ENCODE measurements at places on chromosomes 7 and 10.

DNA sequence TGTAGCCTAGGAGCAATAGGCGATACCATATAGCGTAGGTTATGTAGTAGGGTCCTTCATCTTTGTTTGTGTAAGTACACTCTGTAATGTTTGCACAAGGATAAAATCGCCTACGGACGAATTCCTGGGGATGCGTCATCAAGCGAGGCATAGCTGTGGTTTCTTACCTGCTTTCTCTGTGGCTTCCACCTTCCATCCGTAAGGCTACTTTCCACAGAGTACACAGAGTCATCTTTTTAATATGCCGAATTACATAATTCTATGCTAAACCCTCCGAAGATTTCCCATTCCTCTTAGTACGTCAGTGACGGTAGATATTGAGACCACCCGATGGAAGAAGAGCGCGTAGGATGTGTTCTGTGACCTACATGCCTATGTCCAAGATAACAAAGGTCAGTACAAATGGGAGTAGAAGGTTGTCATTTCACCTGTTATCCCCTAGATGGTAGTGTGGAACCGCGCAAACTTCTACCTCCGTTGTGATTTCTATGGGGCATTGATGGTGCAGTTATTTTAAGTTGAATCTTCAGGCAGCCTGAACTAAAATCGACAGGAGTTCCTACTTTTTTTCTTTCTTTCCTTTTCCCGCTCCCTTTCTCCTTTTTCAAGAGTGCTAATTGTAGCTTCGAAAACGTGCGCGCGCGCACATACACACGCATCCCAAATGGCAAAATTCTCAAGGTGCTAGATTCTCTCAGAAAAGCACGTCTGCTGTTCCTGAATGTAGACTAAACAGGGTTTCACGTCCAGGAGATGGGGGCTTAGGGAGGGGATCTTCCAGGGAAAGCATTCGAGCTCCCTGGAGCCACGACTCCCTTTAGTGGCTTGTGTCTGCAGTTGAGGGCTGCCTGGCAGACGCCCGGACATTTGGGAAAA lies 111.7 kb upstream of the MBL2 start:
- DNase-seq: no peak

DNA sequence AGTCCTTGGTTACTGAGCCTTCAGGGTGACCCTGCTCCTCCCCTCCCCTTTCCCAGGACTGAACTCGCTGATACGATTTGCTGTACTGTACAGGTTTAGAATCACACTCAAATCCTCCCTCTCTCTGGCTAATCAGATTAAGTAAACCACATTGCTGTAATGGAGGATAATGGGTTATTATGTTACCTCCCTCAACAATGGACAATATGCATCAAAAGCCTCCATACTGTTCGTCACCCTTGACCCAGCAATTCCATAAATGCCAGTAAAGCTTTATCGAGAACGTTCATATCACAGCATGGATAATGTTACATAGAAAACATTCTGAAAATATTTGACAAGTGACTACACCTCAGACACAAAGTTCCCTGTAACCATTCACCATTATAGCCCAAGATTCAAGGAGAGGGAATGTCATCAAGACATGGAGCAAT lies 61.7 kb downstream of the FAM107B start:
- DNase-seq: no peak

DNA sequence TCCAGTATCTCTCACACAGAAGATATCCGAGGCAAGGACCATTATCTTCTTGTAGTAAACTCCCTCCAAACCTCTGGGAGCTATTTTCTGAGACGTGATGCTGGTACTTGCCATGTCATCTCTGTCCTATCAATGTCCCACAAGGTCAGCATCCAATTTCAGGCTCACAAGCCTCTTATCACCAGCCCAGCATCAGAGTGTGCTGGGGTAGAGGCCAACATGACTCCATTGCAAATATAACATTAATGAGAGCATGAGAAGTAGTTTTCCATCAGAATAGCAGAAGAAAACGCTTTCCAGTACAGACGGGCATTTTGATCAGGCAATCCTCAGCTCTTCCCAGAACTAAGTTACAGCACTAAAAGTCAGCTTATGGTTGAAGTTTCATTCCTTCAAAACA lies 5.6 kb downstream of the MORN4 start:
- no peak for DNase-seq

DNA sequence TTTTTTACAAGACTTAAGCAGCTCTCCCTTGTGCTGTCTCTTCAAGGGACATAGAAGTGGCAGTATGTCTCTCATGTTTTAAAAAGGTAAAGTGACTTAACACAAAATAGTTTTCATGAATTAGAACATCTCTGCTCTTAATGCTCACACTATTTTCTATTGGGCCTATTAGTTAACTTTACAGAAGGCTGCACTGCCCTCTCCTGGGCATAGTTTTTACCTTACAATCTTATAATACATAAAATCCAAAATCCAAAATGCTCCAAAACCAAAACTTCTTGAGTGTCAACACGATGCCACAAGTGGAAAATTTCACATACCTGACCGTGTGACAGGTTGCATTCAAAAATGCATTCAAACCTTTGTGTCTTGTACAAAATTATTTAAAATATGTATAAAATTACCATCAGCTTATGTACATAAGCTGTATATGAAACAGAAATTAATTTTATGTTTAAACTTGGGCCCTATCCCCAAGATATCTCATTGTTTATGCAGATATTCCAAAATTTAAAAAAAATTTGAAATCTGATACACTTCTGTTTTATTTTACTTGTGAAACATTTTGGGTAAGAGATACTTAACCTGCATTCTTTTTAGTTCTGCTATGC lies 25.8 kb downstream of the TES start:
- DNase-seq: no peak

DNA sequence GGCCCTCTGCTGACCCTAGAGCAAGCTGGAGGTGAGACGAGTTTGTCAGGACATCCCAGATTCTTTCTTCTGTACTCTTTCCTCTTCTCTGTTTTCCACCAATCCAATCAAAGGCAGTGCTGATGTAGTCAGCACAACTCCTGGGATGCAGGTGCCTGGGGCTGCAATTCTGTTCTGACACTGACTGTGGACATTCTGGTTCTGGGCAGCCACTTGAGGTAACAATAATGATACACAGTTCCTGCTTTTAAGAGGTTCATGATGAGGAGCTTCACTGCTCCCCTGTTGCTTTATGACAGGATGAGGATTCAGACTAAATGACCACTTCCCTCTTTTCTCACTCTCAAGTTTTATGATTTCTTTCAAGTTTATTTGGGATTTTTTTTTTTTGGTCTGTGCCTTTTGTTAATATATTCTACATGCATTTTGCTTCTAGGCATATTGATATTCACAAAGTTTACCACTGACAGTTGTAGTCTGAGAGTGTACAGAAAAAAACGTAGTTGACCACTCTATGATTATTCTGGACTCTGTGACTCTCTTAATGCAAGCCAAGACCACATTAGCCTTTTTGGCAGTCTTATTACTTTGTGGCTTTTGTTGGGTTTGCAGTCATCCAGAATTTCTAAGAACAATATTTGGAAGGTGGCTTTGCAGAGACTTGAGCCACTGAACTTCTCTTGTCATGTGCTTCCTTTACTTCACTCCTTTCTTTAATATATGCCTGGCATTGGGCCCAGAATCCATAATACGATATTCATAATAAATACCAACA lies 247.6 kb downstream of the AUTS2 start:
- DNase-seq: no peak

- DNase-seq: no peak
These were observed 153.8 kb upstream of the CALCR start for GRCh38 chr7:93728292-93728691.

GRCh38 chr7:111175908-111176441 lies 85.0 kb downstream of the LRRN3 start:
- DNase-seq: no peak

- no peak for DNase-seq
These were observed 25.1 kb downstream of the AQP1 start for GRCh38 chr7:30936650-30937245.

- no peak for DNase-seq
These were observed 45.7 kb upstream of the ARID5B start for GRCh38 chr10:61855771-61856170.

DNA sequence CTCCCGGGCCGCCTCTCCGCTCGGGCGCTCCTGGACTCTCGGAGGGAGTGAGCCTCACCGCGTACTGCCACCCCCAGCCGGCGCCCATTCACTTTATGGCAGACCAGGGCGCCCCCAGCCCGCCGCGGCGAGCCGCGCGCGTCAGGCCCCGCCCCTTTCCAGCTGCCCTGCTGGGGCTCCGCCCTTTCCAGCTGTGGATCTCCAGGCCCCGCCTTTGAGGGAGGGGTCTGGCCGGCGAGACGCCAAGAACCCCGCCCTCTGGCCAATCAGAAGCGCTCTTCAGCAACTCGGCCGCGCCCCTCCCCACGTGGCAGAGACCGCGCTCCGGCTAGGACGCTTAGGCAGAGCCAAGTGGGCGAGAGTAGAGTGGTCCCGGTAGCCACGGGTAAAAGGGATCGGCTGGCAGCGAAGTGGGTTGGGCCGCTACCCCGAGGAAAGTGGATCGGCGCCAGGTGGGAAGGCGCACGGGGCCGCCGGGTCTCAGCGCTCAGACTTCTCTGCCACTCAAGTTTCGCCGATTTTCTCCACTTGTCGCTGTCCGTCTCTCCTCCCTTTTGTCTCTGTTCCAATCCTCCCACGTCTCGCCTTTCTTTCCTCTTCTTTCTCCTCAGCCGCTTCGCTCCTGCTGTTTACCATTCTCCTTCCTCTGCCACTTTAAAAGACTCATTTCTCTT lies at the start of gene PITX3:
Gene PITX3, minus strand, starts transcription at position 69 of the 674 bp plus-strand sequence. CDS start 9,432 bp downstream, outside the sequence.
- peak; percentile 77 for DNase-seq

- DNase-seq: no peak
These were observed 7.0 kb downstream of the KCNK18 start for GRCh38 chr10:117204316-117204715.

GRCh38 chr7:115678086-115678982 lies 352.2 kb downstream of the TFEC start:
- DNase-seq: no peak

DNA sequence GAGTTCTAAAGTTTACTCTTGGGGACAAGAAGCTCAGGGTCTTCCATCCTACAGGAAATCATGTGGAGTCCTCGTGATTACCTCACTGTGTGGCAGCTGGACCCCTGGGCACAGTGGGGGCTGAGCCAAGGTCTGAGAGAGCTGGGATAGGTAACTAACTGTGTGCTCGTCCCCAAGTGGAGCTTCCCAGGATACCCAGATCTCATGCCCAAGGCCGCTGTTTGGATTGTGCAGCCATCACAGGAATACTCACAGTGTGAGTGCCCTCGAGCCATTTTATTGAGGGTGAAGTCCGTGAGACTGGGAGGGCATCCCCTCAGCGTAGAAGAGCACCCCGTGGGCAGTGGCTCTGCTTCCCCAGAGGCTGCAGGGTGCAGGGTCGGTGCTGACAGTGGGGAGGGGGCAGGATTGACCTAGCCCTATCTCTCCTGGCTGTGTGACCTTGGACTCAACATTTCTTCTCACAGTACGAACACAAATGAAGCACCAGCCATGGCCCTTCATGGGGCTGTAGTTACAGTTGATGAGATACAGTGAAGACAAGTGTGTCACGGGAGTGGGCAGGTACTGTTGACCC lies 69.6 kb upstream of the LEP start:
- no peak for DNase-seq

DNA sequence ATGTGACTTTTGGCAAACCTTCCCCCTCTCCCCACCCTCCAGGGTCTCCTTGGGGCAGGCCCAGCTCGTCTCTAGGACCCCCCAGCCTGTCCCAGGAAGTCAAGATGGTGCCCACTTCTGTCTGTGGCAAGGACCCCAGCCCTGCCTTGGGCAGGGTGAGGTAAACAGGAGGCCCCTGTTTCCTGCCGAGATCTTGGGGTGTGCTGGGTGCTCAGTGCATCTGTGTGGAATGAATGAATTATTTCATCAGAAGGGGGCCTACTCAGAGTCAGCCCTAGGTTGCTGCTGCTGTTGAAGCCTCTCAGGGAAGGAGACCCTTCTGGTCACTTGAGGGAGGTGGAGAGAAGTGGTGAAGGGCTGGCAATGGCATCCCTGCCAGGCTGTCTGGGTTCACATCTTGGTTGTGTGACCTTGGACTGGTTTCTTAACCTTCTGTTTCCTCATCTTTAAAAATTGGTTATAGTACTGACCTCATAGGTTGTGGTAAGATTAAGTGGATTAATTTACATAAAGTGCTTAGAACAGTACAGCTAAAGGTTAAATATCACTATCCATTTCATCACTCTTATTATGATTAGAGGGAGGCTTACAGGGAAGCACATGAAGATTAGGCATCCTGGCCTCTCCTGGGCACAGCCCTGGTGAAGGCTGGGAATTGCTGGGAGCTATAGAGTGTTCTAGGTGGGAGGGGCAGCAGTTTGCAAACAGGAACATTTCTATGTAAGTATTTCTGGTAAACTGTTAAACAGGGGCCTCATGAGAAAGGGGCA lies 67.7 kb downstream of the ZMIZ1 start:
- no peak for DNase-seq

- no peak for DNase-seq
These were observed 66.3 kb upstream of the ZRANB1 start for GRCh38 chr10:124875596-124875995.

- DNase-seq: no peak
These were observed 100.4 kb downstream of the ARID5B start for GRCh38 chr10:62001898-62002297.

DNA sequence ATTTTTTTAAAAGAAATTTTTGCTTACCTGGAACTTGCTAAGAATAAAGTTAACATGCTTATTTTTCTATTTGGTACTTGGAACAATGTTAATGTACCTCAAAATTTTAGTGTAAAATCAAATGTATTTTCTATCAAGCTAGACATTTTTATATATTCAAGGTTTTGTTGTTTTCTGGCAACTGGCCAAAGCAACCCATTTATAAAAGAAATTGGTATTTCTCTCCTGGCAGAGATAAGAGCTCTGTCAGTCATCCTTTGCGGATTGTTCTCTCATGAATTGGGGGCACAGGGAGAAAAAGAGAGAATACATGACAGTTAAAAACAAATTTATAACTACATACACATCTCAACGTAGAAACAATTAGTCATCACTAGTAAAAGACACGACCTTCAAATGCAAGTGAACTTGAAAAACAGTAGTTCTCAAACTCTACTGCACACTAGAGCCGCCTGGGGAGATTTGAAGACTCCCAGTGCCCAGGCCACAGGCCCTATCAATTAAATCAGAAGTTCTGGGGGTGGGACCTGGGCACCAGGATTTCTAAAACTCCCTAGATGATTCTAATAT lies 152.4 kb upstream of the LAMB4 start:
- no peak for DNase-seq

DNA sequence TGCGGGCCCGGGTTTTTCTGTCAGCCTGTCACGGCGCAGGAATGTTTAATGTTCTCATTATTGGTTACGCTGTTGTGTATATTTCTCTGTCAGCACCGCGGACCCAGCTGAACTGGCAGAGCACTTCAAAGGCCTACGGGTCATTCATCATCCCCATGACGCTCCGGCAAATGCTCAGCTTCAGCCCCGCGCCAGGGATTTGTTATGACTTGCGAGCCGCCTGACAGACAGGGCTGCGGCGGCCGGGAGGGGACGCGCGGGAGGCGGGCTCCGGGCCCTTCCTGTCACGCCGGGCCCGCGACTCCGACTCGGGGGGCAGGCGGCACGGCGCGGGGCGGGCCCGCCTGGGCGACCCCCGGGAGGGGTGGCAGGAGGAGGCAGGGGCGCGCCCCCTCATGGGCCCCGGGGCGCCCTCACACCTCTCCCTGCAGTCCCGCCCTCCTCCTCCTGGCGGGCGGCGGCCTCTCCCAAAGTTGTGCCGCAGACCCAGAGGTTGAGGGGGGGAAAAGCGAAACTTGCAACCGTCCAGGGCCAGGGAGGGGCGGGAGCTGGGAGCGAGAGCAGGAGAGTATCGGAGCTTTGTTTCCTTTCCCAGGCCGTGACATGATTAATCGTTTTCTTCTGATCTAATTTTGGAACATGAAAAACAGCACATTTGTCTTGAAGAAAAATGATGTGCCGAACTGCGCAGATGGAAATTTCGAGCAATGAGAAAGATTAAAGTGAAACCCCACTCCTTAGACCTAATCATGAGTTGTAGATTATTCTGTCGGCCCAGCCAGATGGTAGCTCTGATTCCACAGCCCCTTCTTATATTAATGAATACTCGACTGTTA lies 59.3 kb upstream of the COMTD1 start:
- peak; percentile 31 for DNase-seq
